ENCODE measurements at places on chromosomes 13 and 19.

- no peak for DNase-seq
These were observed 76.2 kb downstream of the SLC15A1 start for GRCh38 chr13:98676239-98676638.

DNA sequence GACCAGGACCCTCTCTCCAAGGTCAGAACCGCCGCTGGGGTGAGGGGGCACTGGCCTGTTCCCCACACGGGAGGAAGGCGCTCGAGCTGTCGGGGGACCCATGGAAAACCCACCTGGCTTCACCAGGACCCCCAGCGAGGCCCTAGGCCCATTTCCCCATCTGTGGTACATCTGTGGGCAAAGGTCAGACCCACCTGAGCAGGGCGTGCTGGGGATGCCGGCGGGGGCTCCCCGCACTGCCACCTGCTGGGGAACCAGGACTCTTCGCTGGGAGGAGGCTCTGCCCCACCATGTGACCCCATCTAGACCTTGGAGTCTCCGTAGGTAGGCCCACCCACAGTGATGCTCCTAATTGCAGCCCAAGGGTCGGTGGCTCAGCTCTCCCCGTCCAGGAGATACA lies 511 bp downstream of the WDR88 start:
- DNase-seq: no peak

DNA sequence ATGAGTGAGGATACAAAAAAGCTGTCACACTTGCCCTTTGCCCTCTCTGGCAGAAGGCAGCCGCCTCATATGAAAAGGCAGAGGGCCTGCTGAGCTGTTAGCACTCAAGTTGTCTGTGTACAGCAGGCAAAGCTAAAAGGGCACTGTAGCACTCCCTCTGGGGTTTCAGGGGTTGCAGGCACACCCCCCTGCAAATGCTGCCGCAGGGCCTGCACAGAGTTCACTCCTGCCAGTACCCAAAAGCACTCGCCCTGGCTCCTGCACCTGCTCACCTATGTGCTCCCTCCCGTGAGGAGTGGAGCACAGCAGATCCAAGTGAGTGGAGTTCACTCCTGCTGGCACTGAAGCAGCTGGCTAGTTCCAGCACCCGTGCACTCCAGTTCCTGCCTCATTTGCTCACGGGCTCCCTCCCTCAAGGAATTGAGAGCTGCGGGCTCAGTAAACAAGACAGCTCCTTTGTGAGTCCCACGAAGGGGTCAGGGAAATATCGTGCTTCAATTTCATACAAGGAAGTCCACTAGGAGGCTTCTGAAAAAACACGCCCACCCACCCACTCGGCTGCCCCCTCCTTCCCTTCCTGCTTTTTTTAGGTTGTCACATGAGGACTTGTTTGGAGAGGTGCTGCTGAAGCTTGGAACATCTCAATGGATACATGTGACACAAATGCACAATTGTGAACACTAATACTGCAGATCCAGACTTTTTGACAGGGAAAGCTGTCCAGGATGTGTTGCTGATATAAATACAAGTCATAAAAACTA lies 9.9 kb upstream of the RCBTB2 start:
- DNase-seq: no peak

- no peak for DNase-seq
These were observed 188.9 kb upstream of the TSC22D1 start for GRCh38 chr13:44765001-44765471.

- DNase-seq: no peak
These were observed 670.3 kb downstream of the UQCRFS1 start for GRCh38 chr19:28542394-28543243.

GRCh38 chr13:90329641-90330040 lies 1017.8 kb upstream of the MIR17HG start:
- DNase-seq: no peak

GRCh38 chr19:38265921-38266429 lies 1.6 kb downstream of the SPINT2 start:
- DNase-seq: no peak

- no peak for DNase-seq
These were observed 87.6 kb downstream of the CAB39L start for GRCh38 chr13:49356223-49356622.

DNA sequence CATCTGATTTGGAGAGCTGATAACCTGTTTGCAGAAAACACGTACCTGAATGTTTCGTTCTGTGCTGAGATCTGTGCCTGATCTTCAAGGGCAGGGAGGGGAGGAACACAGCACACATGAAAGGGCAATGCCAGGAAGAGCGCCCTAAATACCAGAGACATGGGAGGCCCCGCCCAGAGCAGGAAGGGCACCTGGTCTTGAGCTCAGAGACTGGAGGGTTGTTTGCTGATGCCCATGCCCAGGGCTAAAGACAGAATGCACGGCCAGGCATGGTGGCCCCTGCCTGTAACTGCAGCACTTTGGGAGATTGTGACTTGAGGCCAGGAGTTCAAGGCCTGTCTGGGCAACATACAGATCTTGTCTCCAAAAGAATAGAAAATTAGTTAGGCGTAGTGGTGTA lies 183.2 kb downstream of the TUBA3C start:
- DNase-seq: no peak

- no peak for DNase-seq
These were observed 252.4 kb downstream of the HS6ST3 start for GRCh38 chr13:96342286-96342685.

- DNase-seq: no peak
These were observed 113.4 kb upstream of the UQCRFS1 start for GRCh38 chr19:29326351-29326750.

DNA sequence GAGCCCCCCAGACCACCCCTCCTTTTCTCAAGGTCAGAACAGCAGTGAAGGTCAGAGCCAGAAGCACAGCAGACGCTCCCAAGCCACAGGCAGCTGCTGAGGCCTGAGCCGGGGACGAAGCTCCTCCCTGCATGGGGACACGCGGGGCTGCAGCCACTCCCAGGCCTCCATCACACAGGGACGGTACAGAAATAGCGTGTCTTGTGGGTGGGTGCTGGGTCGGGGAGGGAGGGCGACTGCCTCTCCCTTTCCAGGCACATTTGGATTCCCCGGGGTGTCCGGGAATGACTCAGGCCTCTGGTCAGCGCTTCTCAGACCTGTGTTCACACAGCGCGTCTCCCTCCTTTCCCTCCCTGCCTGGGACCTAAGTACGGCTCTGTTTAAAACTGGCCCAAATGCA lies 33.2 kb downstream of the RASA3 start:
- peak; percentile 28 for DNase-seq

- no peak for DNase-seq
These were observed 27.3 kb downstream of the ALOX5AP start for GRCh38 chr13:30762643-30763042.

DNA sequence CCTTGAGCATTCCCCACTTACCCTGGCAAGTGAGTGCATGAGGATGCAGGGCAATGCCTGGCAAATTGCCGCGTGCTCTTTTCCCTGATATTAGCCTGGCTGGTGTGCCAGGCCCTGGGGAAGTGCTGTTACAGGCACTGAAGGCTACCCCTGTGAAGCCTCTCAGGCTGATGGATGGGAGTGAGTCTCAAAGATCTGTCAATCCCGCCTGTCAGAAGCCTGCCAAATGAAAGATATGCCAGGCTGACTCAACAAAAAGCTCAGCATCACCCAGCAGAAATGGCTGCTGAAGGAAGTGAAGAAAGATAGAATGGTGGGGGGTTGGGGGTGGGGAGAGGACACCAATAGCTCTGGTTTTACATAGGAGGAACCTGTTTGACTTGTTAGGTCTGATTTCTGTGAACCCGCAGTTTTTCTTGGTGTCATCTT lies 112.1 kb downstream of the LACC1 start:
- DNase-seq: no peak

DNA sequence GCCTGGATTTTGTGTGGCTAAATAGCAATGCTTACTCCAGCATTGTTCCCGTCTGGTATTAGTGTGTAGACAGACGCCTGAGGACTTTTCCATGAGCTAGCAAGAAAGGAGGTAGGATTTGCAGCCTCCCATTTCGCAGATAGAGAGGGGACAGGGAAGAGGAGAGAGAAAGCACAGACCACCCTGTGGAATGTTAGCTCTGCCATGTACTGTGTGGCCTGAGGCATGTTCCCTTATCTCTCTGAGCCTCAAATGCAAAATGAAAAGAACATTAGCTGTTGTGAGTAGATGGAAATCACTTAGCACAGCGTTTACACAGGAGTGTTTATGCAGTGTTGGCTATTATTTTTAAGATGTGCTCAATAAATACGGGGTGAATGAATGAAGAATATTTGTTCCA lies 45.5 kb downstream of the OLFM4 start:
- DNase-seq: no peak

GRCh38 chr13:108494991-108495645 lies 134.3 kb upstream of the MYO16 start:
- no peak for DNase-seq

- DNase-seq: no peak
These were observed 109.5 kb downstream of the TBC1D4 start for GRCh38 chr13:75372517-75372916.

GRCh38 chr13:95793018-95793555 lies 116.1 kb downstream of the DNAJC3 start:
- DNase-seq: no peak

DNA sequence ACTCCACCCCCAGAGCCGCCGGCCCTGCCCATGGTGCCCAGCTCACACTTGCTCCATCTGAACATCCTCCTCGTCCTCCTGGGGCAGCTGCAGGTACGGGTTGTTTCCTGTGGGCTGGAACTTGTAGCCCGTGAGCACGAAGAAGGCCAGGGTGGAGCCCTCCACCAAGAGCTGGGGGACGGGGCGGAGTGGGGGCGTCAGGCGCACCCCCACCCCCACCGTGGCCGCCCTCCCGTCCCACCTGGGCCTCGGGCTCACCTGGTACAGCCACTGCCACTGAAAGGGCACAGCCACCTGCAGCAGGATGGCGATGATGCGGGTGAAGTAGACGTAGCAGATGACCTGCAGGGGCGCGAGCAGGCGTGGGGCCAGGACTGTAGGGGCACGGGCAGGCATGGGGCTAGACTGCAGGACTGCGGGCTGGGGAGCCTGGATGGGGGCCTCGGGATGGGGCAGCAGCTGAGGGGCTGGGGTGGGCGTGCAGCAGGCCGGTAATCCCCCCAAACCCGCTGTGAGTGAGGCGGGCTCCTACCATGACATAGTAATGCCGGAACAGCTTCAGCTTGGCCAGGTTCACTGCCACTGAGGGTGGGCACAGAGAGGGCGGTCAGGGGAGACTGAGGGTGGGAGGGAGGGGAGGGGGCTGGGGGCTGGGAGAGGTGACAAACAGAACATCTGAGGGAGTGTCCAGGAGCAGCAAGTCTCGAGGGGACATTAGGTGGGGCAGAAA lies 6.3 kb downstream of the GPR108 start:
- no peak for DNase-seq

- no peak for DNase-seq
These were observed 120.9 kb downstream of the NUFIP1 start for GRCh38 chr13:44868397-44868796.

DNA sequence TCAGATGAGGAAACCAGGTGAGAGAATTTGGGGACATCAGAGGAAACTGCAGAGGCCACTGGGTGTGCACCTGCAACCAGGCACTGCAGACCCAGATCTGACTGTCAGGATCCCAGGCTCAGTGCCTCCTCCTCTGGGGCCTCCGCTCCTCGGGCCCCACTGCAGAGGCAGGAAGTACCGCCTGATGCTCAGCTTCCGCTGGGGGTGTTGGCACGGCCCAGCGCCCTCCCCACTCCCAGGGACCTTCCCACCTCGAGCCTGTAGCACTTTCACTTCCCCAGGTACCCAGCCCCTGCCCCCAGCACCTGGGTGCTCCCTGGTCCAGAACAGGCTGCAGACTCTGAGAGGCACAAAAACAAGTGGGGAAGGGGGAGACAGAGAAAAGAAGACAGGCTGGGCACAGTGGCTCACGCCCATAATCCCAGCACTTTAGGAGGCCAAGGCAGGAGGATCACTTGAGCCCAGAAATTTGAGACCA lies 1.4 kb upstream of the CD37 start:
- peak; percentile 80 for DNase-seq

DNA sequence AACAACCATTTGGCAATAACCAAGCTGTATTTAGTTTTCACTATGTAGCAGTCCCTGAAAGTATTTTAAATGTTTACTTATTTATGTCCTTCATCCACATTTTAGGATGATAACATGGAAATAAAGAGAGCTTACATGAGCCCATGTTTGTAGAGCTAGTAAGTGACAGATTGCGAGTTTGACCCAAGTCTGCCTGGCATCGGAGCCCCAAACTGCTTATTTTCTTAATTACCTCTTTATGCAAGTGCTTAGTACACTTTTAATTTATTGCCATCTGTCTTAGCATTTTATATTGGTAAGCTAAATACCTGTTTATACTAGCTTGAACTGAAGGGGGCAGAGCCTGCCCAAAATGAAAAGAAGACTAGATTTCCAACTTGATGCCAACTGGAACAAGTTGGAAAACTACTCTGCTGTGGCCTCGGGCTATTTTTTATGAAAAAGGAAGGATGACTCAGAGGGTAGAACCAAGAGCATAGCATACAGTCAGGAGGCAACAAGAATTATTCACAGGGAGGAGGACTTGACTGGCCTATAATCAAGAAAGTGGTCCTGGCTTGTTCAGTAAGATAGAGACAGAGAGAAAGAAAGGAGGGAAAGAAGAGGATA lies 150.2 kb downstream of the NDFIP2 start:
- DNase-seq: no peak

DNA sequence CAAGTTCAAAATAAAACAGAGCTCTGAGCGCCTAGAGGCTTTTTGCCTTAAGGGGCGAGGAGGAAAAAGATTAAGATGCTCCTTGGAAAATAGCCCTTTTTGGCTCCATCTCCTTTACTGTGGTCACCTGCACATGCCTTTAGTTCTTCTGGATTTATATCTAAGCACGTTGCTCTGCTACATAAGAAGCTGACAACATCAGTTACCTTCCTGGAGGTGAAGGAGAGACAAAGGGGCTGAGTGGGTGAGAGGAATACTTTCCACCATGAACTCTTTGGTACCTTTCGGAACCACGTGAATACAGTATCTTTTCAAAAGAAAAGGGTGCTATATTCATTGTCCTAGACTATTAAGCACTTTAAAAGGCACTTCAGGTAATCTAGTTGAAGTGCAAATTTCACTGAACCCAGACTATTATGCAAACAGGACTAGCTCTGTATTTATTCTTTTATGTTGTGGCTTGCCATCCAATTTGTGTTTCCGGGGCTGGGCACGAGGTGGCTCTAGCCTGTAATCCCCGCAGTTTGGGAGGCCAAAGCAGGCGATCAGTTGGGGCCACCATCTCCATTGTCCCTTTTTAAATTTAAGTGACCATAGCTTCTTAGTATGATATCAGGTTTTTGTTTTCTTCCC lies 201.5 kb downstream of the TM9SF2 start:
- DNase-seq: no peak

- DNase-seq: no peak
These were observed 11.6 kb downstream of the SLC27A5 start for GRCh38 chr19:58500242-58500641.

GRCh38 chr13:105518086-105518485 lies 1017.4 kb downstream of the EFNB2 start:
- DNase-seq: no peak

- no peak for DNase-seq
These were observed 9.5 kb upstream of the LILRB4 start for GRCh38 chr19:54653181-54653809.

GRCh38 chr13:45602183-45603170 lies 13.1 kb downstream of the ERICH6B start:
- no peak for DNase-seq

- DNase-seq: no peak
These were observed 16.4 kb downstream of the FREM2 start for GRCh38 chr13:38703255-38703654.
